Brain pericyte (primary cell): ENCODE measurements at places on chromosomes 16 and 17.

DNA sequence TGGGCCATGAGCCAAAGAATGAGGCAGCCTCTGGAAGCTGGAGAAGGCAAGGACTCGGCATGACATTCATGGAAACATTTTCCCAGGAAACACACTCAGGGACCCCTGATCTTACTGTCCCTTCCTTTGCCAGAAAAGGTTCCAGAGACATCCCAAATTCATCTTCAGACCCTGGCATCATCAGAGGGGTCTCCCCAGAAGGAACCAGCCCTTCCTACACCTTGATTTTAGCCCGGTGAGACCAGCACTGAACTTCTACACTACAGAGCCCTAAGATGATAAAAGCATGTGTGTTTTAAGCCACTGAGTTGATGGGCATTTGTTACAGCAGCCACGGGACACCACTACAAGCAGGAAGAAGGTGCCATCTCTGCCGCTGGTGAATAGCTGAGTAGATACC lies 262.3 kb downstream of the C16orf95 start:
- DNase-seq: no peak

DNA sequence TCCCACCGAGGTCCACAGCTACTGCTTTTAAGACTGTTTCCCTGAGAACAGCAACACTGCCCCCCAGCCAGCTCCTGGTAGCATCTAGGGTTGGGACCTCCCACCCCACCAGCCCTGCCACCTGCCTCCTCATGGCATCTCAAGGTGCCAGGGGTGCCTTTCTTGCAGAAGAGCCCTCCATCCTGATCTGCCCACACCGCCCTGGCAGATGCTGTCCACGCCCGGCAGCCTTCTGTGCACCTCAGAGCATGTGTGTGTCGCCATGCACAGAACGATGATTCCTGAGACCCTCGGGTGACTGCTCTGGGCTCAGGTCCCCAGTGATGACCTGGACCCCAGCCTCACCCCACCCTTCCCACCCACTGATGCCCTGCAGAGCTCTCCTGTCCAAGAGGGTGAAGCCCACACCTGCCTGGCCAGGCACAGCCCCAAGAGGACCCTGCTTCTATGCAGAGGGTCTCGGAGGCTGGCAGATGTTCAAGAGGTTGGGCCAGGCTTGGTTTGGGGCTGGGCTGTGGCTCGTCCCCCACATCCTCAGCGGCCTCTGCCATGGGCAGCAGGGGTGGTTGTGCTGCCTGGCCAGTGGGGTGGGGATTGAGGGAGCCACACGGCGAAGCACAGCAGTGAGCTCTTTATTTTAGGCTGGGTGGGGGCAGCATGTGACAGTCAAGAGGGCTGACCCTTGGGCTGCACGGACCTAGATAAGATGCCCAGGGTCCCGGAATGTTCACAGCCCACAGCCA lies 5.2 kb upstream of the SPATA2L start:
- no peak for DNase-seq

- DNase-seq: no peak
These were observed 8.5 kb upstream of the WNT9B start for GRCh38 chr17:46842835-46843234.

DNA sequence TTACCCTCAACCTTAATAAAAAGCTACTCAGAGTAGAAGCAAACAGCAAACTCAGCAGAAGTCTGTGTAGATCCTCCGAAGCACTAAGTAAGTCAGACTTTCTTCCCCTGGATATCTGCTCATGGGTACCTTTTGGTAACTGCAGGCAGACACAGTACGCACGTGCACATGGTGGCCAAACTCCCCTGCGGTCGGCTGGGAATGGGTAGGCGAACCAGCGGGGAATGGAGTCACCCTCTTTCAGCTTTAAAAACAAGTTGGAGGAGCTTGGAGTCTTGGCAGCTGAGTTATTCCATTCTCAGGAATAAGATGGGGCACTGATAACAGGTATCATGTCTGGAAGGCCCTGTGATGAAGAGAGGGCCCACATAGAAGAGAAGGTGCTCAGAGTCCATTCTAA lies 16.3 kb downstream of the CYB561 start:
- no peak for DNase-seq

DNA sequence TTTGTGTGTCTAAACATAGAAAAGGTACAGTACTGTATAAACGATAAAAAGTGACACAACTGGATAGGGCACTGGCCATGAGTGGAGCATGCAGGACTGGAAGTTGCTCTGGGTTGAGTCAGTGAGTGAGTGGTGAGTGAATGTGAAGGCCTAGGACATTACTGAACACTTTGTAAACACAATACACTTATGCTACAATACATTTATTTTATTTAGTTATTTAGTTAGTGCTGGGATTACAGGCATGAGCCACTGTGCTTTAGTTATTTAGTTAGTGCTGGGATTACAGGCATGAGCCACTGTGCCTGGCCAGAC lies 4.6 kb downstream of the CFAP20 start:
- no peak for DNase-seq

GRCh38 chr17:70892527-70892926 lies 723.2 kb downstream of the KCNJ2 start:
- DNase-seq: no peak
